Stimulated activated CD4-positive, alpha-beta T cell treated with anti-CD3 and anti-CD28 coated beads, TNF-alpha, amount 100 ng/mL, for 4 hours (primary cell): ENCODE measurements at places on chromosomes 1 and 21.

DNA sequence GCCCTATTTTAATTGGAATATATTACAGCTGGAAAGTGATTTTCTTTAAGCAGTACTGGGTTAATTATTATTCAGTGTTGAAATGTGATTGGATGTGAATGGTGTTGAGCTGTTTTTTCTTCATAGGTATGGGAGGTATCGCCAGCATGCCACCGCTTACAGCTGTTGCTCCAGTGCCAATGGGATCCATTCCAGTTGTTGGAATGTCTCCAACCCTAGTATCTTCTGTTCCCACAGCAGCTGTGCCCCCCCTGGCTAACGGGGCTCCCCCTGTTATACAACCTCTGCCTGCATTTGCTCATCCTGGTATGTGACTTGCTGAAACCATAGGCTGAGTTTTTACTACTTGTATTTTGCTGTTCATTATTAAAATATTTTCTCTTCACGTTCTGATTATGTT is 107.7 kb downstream of the ITSN1 start:
- no peak for DNase-seq

DNA sequence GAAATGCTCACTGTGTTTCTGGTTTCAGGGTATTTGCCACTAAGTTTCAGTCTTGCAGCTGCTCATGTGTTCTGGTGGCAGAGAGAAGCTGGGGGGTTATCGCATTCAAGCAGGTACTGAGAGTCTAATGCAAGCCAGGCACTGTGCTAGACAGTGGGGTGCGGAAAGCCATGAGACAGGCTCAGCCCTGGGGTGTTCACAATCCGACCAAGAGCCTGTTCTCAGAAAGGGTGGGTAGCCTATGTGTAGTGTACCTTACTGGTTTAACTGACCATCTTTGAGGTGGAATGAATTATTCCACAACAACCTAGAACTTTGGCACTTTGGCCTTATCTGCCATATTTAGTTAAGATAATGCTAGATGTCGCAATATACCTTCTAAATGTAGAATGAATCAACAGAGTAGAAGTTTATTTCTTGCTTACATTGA is 55.3 kb upstream of the ROR1 start:
- DNase-seq, result no peak

DNA sequence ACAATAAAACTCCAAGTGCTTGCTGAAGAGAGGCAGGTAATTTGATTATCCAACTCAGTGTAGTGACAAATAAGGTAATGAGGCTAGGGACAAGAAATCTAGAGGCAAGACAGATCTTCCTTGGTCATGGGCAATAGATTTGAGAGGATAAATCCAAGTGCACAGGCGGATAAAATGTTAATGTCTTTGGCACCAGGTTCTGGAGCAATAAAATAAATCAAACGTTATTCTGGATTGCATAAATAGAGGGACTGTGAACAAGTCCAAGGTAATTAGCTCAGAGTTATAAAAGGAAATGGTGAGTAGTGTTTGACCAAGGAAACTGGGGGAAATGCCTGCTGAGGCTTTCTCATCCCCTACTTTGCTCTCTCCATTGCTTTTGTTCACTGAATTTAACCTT is 329.3 kb upstream of the PROX1 start:
- DNase-seq, result no peak

GRCh38 chr1:15141935-15142539 is 11.5 kb upstream of the TMEM51 start:
- DNase-seq, result no peak

GRCh38 chr1:3064901-3065300 is 4.1 kb upstream of the PRDM16 start:
- DNase-seq, result no peak

- no peak for DNase-seq
These were observed 599.4 kb downstream of the LTN1 start for GRCh38 chr21:28393279-28393678.

GRCh38 chr1:241702442-241703373 is 50.6 kb downstream of the WDR64 start:
- DNase-seq, result no peak

GRCh38 chr1:164668491-164669400 is 109.8 kb downstream of the PBX1 start:
- DNase-seq, result no peak

GRCh38 chr1:26694638-26695355 is 1.0 kb upstream of the ARID1A start:
- DNase-seq, result no peak

GRCh38 chr1:204417074-204417997 is 5.7 kb upstream of the PPP1R15B start:
- DNase-seq, result no peak

- no peak for DNase-seq
These were observed 50.4 kb downstream of the CD34 start for GRCh38 chr1:207860531-207860930.

- DNase-seq, result no peak
These were observed 9.2 kb upstream of the ERG start for GRCh38 chr21:38507374-38507942.

- DNase-seq, result no peak
These were observed 21.3 kb downstream of the BACE2 start for GRCh38 chr21:41189150-41189745.

GRCh38 chr1:87963556-87963955 is 634.9 kb downstream of the LMO4 start:
- DNase-seq, result no peak

DNA sequence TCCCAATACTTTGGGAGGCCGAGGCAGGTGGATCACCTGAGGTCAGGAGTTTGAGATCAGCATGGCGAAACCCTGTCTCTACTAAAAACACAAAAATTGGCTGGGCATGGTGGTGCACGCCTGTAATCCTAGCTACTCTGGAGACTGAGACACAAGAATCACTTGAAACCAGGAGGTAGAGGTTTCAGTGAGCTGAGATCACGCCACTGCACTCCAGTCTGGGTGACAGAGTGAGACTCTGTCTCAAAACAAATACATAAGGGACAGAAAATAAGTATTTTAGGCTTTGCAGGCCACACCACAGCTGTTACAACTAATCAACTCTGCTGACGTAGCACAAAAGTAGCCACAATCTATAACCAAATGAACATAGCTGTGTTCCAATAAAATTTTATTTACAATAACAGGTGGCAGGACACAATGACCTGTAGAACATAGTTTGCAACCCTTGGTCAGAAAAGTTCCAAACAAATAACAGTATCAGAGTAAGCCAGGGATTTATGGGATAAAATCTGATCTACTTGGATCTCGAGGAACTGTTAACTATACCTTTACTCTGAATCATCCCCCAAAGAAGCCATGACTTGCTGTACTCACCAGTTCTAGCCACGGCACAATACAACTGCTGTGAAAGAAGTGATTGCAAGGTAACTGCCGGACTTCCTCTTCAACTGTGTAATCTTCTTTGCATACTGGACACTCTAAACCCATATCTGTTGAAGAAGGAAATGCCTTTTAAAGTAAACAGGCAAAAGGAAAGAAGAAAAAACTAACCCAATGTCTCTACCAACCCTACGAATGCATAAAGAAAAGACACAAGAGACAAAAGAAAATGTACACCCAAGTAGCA is 28.3 kb downstream of the CD160 start:
- no peak for DNase-seq

DNA sequence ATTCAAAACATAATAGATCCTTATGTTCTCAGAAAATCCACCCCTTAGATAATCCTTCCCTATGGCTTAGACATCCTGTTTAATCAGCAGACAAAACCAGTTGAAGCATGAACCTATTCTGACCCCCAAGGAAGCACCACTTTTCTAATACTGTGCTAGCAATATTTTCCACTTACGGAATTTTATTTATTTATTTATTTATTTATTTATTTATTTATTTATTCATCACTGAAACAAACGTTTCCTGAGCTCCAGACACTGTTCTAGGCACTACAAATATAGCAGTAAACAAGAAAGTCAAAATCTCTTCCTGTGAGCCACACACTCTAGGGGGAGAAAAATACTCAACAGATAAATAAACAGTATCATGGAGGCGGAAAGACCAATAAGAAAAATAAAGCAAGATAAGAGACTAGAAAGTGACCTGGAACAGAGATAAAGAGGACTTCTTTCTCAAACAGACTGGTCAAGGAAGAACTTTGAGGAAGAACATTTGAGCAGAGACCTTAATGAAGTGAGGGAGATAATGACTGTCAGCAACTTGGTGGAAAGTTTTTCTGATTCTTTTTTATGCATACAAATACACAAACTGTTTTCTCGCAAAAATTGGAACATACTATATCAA is 145.5 kb upstream of the POGK start:
- no peak for DNase-seq

- no peak for DNase-seq
These were observed 35.5 kb upstream of the ATP6V1G3 start for GRCh38 chr1:198575798-198576641.

GRCh38 chr1:84062496-84062895 is 63.6 kb upstream of the TTLL7 start:
- DNase-seq, result no peak

DNA sequence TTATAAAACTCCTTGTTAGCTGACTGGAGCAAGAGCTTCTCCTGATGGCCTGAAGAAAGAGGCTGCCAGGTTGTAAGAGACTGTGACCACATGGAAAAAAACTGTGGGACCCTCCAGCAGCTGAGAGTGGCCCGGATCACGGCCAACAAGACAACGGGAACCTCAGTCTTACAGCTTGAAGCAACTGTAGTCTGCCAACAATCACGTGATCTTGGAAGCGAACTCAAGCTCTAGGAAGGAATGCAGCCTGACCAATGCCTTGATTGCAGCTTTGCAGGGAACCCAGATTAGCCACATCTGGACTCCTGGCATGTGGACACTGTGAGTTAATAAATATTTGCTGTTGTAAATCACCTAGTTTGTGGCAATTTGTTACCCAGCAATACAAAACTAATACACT is 442.6 kb upstream of the PRMT6 start:
- no peak for DNase-seq

- DNase-seq, result no peak
These were observed 120.6 kb downstream of the ADGRL2 start for GRCh38 chr1:81921344-81921743.

GRCh38 chr1:60564916-60565750 is 491.6 kb upstream of the C1orf87 start:
- DNase-seq, result no peak

DNA sequence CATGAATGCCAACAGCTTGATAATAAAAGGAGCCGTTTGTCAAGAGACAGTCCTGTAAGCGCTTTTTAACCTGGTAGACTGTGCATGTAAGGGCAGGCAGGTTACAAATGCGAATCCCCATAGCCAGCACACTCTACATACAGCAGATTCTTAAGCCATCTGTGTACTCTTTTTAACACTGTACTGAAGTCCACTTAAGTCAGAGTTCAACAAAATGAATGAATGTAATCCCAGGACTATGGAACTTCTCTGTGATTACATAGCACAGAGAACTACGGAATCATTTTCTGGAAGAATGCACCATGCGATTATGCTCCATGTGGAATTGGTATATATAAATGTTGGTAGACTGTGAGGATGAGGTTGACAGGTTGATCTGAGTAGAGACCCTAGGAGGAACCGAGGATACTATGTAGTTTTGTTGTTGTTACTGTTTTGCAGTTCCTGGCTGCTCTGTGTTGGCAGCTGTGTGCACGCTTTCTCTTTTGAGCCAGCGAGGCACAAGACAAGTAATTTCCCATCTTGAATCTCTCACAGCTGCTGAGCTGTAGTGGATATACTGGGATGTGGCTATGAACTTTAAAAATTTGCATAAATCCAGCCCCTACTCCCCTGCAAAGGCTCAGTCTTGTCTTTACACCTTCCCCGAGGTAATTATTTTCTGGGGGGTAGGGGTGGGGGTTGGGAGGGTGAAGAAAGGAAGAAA is 21.9 kb downstream of the LRRC8D start:
- no peak for DNase-seq

DNA sequence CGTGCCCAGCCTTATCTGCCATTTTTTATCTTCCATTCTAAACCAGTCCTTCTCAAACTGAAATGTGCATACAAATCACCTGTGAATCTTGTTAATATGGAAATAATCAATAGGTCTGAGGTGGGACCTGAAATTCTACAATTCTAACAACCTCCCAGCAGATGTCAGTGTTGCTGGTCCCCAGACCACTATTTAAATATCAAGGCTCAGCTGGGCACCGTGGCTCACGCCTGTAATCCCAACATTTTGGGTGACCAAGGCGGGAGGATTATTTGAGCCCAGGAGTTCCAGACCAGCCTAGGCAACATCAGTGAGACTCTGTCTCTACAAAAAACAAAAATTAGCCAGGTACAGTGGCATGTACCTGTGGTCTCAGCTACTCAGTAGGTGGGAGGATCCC is 4.1 kb downstream of the UQCRHL start:
- no peak for DNase-seq

DNA sequence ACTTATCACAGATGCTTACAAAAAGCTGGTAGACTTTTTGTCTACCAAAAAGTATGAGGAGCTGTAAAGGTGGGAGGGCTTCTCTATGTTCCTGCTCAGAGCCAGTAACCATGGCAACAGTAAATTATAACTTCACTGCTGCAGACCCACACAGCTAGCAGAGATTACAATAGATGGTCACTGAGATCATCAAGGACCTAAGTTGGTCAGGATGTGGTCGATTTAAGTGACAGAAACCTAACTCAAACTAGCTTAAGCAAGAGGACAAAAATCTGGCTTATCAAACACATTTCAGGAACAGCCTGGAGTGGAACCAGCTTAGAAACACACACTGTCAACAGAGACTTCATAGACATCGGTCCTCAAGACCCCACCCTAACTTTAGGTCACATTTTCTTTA is 113.4 kb upstream of the ATP1A1 start:
- DNase-seq, result no peak

DNA sequence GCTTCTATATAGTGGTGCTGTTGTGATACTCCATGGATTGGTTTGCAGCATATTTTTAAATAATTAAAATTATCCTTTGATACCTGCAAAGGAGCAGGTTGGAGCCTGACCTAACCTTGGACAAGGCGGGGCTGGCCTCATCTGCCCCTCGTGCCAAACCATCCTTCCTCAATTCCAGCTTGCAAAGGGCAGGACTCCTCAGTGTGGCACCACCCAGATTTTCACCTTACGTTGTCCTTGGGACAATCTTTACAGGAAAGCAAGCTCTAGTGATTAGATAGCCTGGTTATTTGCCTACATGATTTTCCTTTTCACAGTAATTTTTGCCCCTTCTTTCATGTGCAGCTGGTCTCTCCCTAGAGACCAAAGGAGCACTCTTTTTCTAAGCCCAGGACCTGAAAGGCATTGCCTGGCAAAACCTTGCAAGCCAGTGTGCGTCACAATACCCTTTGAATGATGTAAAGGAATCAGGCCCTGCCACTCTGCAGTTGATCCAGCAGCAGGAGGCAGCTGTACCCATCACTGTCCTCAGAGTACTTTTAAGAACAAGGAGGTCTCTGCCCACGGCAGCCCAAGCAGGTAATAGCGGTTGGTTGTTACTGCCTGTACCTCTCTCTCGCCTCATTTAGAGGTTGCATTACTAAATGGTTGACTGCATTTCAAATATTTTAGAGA is 99.4 kb downstream of the ADSS2 start:
- DNase-seq, result no peak

GRCh38 chr1:25862785-25863485 is 3.7 kb upstream of the AUNIP start:
- no peak for DNase-seq

GRCh38 chr1:197521118-197521739 is 253.2 kb downstream of the CRB1 start:
- no peak for DNase-seq

- no peak for DNase-seq
These were observed 44.8 kb downstream of the UCHL5 start for GRCh38 chr1:193014400-193014799.
